Left colon (tissue), 2 donors: ENCODE measurements at places on chromosomes 3 and 15.
A peak's percentile ranks its signal among the peaks of the same experiment; 100 is the strongest.

- no peak for DNase-seq
These were observed 18.9 kb downstream of the MAP2K1 start for GRCh38 chr15:66405615-66406014.

DNA sequence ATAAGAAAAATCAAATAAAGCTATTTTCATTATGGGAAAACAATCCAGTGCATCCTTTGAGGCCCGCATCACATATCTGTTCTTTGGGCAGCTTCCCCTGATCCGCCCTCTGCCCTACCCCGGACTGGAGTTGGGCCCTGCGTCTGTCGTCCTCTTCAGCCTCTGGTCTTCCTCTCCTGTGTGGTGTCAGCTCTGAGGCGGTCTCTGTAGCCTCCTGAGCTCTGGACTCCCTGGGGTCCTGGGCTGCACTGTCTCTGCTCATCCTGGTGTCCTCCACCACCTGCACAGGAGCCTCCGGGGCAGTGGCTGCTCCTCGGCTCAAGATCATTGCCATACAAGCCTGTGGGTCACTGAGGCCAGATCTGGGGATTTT, 7.4 kb upstream of the SNX22 start:
- DNase-seq = no peak

GRCh38 chr3:25663869-25664811, 567 bp downstream of the TOP2B start:
- peak; percentile 71 for DNase-seq

DNA sequence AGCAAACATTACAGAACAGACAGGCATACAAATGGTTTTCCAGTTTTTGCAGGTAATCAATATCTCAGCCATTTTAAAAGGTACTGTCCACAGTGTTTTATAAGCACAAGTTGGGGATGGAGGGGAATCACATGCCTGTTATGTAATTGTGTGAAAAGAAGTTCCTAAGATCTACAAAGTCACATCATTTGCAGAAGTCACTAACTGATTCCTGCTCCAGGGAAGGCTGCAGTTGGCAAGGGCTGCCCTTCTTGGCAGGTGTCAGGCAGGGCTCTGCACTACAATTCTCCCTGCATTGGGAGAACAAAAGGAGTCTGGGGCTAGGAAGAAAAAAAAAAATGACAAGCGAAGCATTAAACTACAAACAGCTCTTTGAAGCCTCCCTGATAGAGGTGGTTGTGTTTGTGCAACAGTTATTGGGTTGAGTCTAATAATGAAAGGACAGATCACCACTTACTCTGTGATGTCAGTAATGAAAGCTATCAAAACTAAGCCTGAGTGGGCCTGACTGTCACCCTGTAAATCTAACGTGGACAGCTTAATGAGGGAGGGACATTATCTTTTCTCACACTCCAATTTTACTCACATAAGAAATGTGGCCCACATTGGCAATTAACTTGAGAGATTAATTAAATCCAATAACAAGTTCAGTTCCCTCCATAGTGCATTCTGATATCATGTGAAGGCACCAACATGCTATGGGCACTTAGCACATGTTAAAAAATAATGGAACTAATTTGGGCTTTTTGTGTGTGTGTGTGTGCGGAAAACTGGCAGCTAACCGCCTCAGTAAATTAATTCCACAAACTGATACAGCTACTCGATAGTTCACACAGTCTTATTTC, 242.9 kb downstream of the FHIT start:
- DNase-seq = no peak

DNA sequence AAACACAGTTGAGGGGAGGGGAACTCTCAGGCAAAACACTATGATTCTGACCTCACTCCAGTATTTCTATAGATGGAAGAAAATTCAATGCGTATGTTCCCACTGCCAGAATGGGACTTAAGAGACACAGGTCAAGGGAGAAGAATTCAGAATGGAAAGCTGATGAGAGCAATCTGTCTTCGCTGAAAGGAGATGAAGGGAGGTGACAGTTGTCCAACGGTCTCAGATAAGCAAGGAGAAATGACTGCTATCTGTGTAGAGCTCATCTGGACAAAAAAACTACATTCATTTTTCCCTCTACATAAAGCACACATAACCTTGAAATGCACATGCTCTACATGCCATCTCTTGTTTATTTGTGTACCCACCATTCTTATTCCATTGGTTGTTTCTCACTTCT, 405.1 kb downstream of the LSAMP start:
- DNase-seq = no peak

GRCh38 chr3:37862219-37862902, 681 bp downstream of the CTDSPL start:
- peak; percentile 61 for DNase-seq

- DNase-seq = no peak
These were observed 511.7 kb upstream of the UBE2E2 start for GRCh38 chr3:22691407-22691806.

DNA sequence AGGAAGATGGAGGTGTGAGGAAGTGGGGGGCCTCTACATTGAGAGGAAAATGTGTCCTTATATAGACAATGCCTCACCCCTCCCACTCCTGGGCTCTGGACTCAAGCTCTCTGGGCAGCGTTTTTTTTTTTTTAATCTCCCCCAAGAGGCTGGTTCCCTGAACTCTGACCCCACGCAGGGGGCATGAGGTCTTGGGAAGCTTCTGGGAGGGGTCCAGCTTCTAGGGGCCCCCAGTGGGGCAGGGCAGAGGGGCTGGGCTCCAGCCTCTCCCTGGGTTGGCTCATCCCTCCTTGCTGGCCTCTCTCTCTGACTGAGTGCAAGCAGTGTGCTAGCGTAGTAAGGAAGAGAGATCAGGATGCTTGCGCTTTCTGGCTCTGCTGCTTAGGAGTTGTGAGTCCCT, 101.4 kb upstream of the HACD2 start:
- no peak for DNase-seq

DNA sequence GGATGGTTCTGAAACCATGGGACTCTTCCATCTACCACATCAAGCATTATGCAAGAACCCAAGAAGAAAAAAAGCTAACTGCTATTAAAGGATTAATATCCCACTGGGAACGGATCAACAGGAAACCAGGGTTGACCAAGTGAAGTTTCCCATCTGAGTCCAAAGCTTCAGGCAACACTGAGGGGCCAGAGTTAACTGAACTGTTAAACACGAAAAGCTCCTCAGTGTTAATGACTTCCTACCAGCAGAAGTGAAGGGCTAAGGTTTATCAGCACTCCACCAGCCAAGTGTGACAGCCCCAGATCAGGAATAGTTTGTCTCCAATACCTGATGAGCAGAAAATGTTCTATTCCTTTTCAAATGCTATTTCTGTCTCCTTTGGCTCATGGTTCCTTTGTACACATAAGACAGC, 36.7 kb downstream of the PTPN9 start:
- DNase-seq = no peak

DNA sequence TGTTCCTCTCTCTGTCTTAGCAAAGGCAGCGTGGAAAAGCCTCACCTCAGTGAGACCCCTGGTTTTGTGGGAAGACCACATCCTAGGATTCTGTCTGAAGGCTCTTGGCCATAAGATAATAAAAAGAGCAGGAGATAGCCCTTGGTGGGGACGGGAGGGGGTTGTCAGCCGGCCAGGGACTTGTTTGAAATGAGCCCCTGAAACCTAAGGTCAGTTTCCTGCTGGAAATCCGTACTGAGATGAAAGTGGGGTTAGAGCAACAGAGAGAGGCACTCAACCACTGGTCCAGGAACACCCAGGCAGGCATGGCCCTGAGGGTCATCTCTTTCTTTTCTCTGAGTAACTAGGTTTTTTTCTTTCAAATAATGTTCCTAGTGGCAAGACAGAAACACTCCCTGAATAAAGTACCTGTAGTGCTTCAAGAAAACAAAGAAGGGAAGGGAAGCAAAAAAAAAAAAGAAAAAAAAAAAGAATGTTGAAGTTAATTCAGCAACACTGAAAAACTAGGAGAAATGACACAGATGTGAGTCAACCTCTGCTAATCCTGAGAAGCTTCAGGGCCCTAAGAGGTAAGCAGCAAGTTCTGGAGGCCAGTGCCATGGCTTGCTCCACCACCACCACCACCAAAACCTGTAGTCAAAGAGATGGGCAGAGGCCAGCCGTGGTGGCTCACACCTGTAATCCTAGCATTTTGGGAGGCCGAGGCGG, 3.2 kb downstream of the ITGB5 start:
- DNase-seq = no peak

GRCh38 chr3:72488738-72489035, 359.6 kb downstream of the SHQ1 start:
- no peak for DNase-seq

- DNase-seq = no peak
These were observed 5.6 kb downstream of the TERC start for GRCh38 chr3:169759256-169759655.

DNA sequence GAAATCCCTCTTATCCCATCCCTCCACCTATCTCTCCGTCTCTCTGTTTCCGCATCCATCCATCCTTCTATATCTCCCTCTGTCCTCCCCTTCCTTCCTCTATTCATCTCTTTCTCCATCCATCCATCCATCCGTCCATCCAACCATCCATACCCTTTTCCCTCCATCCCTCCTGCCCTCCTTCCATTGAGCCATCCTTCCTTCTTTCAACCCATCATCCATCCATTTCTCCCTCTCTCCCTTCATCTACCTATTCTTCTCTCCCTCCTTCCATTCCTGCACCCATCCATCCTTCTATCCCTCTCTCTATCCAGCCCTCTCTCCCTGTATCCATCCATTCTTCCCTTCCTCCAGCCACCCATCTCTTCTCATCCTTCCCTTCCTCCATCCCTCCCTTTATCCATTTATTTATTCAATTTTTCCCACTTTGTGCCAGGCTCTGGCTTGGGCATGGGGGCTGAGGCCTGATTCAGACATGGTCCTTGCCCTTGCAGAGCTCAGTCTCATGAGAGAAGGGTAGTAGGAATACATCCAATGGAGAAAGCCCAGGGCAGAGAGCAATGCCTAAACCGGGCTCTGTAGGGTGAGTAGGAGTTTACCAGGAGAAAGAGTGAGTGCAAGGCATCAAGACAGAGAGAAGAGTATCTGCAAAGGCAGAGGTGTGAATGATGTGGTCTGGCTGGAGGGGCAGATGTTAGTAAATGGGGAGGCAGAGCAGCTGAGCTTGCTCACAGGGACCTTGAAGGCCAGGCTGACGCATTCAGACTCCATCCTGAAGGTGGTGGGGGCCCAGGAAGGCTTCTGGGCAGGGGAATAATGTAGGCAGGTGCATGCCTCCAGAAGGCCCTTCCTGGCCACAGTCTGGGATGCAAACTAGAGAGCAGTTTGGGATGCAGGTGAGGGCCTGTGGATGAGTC, 19.5 kb upstream of the FBLN2 start:
- DNase-seq = no peak

GRCh38 chr15:42832576-42832975, 88.0 kb downstream of the TTBK2 start:
- DNase-seq = no peak
